ENCODE measurements at places on chromosomes 13 and 19.
A peak's percentile ranks its signal among the peaks of the same experiment; 100 is the strongest.

DNA sequence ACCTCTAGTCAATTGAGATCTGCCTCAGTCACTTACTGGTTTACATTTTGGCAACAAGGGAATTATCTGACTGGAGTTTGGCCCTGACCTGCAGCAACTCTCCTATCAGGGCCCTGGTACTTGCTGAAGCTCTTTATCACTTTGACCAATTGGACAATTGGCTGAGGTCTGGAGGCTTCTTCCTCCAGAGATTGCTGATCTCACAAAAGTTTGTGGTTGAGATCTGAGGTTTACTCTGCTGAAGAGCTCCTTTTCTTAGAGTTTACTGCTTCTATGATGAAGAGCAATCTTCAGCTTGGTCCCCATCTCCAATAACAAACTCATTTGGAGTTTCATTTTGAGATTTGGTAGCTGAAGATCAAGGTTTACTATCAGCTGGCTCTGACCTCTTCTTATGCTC lies 276.9 kb upstream of the SGCG start:
- no peak for DNase-seq

DNA sequence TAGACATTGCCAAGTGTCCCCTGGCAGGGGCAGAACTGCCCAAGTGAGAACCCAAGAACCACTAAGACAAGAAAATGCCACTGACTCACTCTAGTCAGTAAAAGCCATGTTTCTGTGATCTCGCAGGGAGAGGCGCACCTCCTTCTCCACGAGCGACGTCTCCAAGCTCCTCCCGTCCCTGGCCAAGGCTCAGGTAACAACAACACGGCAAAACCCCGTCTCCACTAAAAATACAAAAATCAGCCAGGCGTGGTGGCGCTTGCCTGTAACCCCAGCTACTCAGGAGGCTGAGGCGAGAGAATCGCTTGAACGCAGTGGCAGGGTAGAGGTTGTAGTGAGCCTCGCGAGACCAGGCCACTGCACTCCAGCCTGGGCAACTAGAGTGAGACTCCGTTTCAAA lies 17.5 kb upstream of the USE1 start:
- DNase-seq: no peak

DNA sequence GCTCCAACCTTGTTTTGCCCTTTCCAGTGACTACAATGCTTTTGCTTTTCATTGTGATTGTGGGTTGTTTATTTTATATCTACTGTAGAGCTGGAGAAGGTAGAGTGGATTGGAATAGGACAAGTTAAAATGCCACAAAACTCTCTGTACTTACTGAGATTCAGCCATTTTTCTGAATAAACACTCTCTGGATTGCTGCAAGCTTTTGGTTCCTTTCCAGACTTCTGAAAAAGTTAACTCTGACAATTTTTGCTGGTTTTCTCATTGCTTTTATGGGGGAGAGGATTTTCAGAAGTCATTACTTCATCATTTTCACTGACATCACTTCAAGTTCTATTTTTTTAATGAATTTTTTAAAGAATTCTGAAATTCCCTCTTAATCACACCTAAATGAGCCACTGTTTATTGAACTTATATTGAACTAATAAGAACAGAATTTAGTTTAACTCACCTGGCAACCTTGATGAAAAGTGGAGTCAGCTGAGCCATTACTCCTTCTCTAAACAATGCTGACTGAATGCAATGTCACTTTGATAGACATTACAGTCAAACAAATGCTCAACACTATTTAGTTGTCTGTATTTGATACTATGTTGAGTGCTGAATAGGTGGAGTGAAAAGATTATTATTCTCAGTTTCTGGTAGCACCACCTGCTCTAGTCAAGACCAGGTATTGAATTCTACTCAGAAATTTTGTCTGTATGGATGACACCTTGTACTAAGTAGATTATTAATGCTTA lies 303.5 kb downstream of the DLEU7 start:
- no peak for DNase-seq

- DNase-seq: no peak
These were observed 15.7 kb downstream of the AP2S1 start for GRCh38 chr19:46834984-46835383.

DNA sequence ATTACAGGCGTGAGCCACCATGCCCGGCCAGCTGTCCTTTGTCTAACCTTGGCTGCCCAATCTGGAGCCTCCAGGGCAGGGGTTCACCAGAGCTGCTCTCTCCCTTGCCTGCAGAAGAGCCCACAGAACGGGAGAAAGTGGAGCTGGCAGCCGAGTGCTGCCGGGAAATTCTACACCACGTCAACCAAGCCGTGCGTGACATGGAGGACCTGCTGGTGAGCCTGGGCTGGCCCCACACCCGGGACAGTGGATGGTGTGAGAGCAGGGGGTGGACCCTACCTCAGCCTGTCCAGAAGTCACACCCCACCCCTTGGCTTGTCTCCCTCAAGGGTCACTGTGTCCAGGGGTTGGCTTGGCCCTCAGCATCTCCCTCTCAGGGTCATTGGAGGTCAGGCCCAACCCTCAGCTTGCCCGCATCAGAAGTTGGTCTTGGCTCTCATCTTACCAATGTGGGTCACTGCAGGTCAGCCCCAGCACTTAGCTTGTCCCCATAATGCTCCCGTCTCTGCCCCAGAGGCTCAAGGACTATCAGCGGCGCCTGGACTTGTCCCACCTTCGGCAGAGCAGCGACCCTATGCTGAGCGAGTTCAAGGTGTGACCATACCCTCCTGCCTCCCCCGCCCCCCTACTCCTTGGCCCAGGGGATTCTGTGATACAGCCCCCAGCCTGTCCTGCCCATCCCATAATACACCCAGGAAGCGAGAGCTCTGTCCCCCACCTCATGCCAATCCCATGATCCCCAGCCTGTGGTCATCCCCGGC lies 20.4 kb downstream of the ARHGEF1 start:
- no peak for DNase-seq

GRCh38 chr13:105452895-105453294 lies 1082.6 kb downstream of the EFNB2 start:
- no peak for DNase-seq

DNA sequence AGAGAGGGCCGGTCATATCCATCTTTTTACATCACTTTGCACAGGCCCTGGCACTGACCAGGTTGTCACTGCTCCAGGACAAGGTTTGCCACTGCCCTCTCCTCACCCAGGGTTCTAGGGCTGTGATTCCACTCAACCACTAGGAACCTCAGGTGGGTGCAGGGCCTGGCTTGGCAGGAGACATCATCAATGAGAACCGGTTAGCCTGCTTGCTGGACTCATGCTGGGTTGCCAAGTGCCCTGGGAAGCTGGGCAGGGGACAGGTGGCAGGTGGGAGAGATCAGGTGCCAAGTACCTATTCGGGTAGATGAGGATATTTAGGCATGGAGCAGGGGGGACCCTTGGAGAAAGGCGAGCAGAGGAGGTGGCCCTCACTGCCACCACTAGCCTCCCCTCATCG lies 4.2 kb upstream of the CERS4 start:
- DNase-seq: no peak

- DNase-seq: peak; percentile 13
These were observed 841 bp upstream of the ZNF223 start for GRCh38 chr19:44050740-44051649.

- no peak for DNase-seq
These were observed 401.7 kb upstream of the HTR2A start for GRCh38 chr13:47298506-47298905.

DNA sequence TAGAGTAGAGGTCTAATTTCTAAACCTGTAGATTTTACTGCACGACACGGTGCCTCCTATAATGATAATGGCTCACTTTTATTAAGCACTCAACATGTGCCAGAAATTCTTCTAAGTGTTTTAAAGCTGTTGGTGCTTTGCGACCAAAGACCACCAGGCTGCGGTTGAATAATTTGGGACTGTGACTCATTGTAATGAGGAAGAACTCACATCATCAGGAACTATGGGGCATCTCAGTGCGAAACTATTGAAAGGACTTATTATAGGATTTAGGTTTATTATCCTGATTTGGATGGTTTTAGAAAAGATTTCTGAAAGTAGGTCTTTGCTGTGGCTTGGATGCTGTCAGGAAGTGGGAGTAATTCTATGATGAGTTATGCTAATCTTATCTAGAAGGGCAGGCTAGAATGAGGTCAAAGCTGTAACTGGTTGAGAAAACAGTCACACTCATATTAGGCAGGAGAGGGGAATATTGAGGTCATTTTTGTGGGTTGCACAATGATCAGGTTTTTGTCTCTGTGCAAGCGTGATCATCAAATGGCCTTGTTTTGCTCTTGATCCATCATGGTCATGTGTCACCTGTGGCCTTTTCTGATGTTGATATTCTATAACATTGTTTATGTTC lies 266.8 kb downstream of the PCDH20 start:
- DNase-seq: peak; percentile 53

GRCh38 chr13:80134346-80134745 lies 206.6 kb downstream of the SPRY2 start:
- DNase-seq: no peak

GRCh38 chr19:10228920-10229319 lies 2.2 kb downstream of the S1PR2 start:
- no peak for DNase-seq

GRCh38 chr19:49553451-49554271 lies 25.9 kb downstream of the RCN3 start:
- no peak for DNase-seq

DNA sequence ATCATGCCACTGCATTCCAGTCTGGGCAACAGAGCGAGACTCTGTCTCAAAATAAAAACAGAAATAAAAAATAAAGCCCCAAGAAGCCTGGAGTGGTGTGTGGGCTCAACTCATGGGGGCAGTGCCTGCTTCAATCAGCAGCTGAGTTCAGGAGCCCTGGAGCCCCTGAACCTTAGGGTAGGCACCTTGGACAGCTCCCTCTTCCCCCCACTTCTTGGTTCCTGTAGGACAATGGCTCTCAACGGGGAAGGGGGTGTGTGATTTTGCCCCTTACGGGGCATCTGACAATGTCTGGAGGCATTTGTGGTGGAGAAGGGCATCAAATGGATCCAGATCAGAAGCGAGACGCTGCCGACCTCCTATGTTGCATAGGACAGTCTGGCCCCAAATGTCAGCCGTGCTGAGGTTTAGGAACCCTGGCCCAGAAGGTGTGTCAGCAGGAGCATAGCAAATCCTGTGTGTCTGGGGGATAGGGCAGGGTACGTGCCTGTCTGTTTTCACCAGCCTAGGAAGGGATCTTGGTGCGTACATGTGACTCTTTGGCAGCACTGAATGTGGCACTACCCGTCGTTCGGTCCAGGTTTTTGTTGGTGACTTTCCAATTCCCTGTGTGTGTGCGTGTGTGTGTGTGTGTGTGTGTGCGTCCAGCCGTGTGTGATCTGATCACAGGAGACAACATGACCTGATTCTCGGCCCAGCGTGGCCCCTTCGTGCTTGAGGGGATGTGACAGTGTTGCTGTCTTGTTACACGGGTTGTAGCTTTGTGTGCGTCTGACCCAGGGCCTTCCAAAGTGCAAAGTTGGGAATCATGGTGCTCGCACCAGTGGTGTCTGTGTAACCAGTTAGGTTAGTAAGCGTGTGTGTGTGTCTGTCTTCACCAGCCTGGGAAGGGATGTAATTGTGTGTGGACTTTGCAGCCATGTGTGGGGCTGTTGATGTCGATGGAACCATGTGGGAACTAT lies 7.5 kb downstream of the IGLON5 start:
- DNase-seq: no peak

DNA sequence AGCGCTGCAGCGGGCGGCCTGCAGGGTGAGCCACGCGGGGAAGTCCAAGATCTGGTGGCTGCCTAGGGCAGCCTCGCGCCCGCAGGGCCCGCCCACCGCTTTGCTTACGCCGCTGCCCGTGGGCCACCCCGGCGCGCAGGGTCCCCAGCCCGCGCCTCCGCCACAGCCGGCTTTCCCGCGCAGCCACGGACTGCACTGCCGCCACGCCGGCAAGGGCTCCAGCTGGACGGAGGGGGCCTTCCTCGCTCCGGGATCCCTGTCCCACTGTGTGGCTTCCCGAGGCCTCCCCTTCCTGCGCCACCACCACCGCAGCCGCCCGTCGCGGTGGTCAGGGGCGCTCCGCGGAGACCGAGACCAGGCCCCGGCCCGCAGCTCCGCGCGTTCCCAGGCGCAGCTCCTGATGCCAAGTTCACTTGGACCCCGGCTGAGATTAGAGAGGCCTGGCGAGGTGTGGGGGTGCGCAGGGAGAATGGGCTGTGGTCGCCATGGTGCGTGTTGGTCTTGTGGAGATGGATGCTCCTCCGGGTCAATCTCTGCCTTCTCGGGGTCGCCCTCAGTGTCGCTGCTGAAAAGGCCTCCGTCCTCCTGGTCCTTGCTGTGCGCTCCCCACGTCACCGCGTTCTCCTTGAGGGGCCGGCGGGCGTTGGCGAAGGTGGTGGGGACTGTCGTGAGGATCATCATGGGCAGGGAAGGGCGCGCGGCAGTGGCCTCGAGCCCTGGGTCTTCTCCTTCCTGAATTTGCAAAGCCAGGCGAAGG lies 17.9 kb upstream of the RNF17 start:
- DNase-seq: no peak

GRCh38 chr13:70585109-70585508 lies 476.9 kb upstream of the KLHL1 start:
- no peak for DNase-seq

GRCh38 chr13:75224053-75224742 lies 257.8 kb downstream of the TBC1D4 start:
- peak; percentile 36 for DNase-seq

DNA sequence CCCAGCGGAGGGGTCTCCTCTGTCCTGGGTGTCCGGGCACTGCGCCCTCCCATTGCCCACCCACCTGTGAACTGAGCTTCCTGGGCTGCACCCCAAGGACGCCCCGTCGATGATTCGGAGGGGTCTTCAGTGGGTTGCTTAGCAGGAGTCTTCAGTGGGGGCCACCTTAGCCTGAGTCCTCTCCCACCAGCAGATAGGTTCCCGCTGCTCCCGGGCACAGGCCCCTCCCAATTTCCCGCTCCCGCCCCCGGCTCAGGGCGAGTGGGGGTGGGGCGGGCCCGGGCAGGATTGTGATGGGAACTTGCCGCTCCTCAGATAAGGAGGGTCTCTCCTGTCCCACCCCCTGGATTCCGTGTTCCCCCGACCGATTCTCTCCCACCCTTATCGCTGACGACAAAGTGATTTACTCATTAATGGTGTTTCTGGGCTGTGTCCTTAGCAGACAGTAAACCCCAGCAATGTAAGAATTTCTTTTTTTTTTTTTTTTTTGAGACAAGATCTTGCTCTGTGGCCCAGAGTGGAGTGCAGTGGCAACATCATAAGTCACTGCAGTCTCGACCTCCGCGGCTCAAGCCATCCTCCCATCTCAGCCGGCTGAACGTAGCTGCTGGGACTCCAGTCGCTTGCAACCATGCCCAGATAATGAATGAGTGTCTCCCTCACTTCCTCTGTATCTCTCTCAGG lies 655 bp upstream of the S1PR5 start:
- DNase-seq: peak; percentile 53

- no peak for DNase-seq
These were observed 4.3 kb upstream of the ACP5 start for GRCh38 chr19:11581740-11582139.

DNA sequence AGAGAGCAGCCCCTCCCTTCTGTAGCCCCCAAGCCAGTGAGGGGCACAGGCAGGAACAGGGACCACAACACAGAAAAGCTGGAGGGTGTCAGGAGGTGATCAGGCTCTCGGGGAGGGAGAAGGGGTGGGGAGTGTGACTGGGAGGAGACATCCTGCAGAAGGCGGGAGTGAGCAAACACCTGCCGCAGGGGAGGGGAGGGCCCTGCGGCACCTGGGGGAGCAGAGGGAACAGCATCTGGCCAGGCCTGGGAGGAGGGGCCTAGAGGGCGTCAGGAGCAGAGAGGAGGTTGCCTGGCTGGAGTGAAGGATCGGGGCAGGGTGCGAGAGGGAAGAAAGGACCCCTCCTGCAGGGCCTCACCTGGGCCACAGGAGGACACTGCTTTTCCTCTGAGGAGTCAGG lies 4.2 kb downstream of the KLK3 start:
- no peak for DNase-seq

GRCh38 chr13:90824032-90824431 lies 523.5 kb upstream of the MIR17HG start:
- no peak for DNase-seq

Data from umbilical cord (tissue), 2 donors.